Activated CD8-positive, alpha-beta T cell treated with anti-CD3 and anti-CD28 coated beads, Interleukin-2, amount 10 ng/mL, durations not matched to agents 7 days and 5 days (primary cell): ENCODE measurements at places on chromosomes 11 and 22.

DNA sequence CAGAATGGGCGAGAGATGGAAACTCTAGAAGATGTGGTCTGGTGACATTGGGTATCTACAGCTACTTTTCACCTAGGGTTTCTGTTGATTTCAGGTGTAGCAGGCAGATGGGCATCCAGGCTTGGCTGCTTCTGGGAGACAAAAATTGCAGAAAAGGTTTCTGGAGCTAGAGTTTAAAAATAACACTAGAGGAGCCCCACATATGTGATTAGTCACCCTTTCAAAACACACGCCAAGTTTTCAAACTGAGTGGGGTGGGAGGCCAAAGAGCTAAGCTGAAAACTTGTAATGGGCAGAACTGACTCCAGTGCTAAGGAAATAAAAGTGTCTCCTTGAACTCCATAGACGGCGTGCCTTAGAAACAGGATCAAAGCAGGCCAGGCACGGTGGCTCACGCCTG lies 80.8 kb downstream of the GRK3 start:
- no peak for DNase-seq

DNA sequence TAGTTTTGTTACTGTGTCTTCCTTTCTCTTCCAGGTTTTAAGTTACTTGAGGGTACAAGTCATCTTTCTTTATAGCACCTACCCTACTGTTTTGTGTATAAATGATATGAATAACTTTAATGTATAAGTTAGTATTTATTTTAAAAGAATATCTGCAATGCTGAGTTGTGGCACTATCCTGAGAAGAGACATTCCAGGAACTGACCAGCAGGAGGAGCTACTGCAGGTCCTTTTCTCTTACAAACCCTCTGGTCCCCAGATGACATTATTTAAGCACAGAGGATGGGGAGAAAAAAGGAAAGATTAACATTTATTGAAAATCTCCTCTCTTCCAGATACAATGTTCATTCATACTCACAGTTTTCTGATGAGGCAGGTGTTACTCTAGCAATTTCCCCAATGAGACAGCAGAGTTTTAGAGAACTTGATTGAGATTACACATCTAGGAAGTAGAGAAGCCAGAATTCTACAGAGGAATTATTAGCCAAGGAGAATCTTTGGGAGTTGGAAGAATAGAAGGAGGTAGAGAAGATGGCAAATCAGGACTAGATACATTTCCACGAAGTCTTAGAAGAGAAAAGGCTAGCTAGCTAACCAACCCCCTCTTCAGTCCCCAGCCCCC lies 541.2 kb upstream of the API5 start:
- DNase-seq, result no peak

DNA sequence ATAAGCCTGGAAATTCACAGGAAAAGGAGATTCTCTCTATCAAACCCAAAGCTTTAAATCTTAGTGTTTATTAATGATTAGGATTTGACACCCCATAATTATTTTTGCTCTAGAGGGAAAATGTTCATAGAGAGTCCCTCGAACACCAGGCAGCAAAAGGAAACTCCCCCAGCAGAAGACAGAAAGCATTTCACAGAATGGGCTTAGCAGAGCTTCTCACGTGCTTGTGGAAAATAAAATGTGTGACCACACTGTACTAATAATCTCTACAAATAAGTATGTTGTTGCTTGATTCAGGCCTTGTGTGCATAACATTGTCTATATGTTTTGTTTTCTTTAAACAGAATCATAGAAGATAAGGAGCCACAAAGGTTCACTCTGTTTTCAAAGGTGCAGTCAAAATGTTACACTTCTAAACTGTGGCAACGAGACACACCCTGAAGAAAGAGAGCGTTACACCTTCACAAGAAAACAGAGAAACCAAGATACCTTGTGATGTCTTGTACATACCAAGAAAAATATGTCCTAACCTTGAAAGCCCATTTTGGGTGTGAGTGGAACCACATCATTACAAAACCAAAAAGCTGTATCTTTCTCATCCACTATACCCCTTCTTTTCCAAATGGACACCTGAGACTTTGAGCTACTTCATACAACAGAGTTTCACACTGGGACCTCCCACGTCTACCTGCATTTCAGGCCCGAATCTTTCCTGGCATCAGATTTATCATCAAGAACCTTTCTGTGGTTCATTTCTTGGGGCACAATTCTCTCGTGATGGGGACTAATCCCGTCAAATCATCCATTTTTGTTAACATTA lies 282.5 kb downstream of the ETS1 start:
- DNase-seq, result no peak

- DNase-seq, result no peak
These were observed 109.9 kb downstream of the MICAL3 start for GRCh38 chr22:17914474-17914873.

DNA sequence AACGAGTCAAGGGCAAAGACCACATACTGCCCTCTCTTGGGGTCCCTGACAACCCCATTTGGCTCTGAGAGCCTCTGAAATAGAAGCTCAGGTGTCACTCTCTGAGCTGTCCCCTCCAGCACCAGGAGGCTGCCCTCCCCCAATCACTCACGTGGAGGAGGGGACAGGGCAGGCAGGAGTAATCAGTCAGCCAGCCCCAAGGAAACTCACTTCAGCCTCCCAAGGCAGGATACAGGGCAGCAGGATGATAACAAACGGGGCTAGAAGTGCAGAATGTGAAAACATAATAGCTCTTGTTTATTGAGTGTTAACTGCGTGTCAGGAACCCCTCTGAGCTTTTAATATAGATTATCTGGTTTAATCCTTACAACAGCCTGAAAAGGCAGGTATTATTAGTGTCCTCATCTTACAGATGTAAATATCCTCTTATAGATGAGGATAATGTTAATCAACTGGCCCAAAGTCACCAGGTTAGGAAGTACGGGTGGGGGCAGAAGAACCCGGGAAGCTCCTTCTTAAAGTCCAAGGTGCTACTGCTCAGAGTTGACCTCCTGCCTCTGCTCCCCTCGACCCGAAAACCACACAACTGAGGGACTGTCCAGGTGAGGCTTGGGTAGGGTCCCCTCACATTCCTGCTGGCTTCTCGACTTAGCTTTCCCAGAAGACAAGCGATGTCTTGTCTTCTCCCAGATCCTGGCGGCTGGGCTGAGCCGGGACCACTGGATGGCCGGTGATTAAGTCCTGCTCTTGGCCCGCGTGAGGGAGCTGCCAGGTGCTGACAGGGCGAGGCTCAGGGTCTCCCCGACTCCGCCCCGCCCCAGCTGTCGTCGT lies 2.7 kb downstream of the CHRM4 start:
- no peak for DNase-seq

GRCh38 chr11:36300650-36301049 lies 4.6 kb downstream of the PRR5L start:
- DNase-seq, result no peak
